ENCODE measurements at places on chromosomes 3 and 15.

DNA sequence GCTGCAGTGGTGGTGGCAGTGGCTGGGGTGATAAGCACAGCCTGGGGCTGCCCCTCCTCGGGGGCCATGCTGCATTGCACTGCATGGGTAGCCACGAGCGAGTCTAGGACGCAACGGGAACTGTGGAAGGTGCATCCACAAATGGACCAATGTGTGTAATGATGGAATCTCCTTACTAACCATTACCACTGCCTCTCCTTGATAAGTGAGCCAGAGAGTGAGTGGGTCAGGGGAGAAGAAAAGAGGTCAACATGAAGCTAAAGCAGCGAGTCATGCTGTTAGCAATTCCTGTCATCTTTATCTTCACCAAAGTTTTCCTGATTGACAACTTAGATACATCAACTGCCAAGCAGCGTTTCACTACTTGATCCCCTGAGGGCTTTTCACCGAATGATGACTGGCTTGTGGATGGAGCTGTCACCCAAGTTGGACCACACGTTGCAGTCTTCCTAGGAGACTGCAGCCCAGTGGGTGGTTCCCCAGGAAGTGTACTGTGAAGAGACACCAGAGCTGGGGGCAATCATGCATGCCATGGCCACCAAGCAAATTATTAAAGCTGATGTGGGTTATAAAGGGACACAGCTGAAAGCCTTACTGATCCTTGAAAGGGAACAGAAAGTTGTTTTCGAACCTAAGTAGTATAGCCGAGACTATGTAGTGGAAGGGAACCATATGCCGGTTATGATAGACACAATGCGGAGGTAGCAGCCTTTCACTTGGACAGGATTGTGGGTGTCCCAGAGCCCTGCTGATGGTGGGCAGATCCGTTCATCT is 20.6 kb downstream of the SAMD7 start:
- DNase-seq = no peak

DNA sequence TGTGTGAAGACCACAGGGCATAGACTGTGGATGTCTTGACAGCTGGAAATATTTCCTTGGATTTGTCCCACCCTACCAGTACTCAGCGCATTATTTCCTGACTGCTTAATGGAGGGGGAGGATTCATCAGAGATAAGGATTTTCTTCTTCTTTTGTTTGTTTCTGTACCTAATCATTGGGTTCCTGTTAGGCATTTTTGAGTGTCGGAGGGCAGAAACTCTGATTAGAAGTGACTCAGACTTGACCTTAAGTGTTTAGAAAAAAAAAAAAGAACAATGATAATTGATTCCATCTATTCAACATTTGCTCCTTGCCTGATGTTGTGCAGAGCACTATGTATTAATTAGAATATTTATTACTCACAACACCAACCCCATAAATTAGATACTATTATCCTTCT is 78.5 kb upstream of the SYNPR start:
- DNase-seq = no peak

GRCh38 chr15:101159096-101159935 is 92.5 kb downstream of the CHSY1 start:
- DNase-seq = no peak

DNA sequence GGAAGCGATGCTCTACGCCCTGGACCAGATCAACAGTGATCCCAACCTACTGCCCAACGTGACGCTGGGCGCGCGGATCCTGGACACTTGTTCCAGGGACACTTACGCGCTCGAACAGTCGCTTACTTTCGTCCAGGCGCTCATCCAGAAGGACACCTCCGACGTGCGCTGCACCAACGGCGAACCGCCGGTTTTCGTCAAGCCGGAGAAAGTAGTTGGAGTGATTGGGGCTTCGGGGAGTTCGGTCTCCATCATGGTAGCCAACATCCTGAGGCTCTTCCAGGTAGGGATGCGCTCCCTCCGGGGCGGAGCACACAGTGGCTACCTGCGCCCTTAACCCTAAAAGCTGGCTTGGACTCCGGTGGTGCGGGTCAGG is 698 bp downstream of the GRM7 start:
- no peak for DNase-seq

DNA sequence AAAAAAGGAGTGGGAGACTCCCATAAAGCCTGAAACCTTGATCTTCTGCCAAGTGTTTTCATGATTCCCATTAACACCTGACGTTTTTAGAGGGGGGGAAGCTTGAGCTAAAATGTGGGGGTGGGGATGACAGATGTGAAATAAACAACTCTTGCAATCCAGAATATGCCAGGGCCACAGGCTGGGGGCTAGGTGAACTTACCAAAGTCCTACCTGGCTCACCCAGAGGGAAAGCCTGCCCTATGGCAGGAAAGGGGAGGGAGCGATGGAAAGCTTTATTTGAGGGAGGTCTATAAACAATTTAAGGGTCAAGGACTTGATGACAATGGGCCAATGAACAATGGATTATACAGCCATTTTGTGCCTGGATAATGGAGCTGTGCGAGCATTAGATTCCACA is 108.3 kb downstream of the LRIG1 start:
- no peak for DNase-seq

DNA sequence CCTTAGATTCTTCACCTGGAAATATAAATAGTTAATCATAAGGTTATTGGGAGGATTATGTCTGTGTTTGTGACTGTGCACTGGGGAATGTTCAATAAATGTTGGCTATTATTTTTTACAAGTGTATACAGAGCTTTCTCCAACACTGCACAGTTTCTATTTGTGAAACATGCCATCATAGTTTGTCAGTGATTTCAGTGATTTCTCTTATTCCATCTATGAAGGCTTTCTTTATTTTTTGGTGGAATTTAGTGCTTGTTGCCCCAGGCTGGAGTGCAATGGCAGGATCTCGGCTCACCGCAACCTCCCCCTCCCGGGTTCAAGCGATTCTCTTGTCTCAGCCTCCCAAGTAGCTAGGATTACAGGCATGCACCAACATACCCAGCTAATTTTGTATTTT is 545.0 kb upstream of the GRM7 start:
- DNase-seq = no peak

- no peak for DNase-seq
Measured at GRCh38 chr15:89018207-89018606, 70.0 kb upstream of the ABHD2 start.

DNA sequence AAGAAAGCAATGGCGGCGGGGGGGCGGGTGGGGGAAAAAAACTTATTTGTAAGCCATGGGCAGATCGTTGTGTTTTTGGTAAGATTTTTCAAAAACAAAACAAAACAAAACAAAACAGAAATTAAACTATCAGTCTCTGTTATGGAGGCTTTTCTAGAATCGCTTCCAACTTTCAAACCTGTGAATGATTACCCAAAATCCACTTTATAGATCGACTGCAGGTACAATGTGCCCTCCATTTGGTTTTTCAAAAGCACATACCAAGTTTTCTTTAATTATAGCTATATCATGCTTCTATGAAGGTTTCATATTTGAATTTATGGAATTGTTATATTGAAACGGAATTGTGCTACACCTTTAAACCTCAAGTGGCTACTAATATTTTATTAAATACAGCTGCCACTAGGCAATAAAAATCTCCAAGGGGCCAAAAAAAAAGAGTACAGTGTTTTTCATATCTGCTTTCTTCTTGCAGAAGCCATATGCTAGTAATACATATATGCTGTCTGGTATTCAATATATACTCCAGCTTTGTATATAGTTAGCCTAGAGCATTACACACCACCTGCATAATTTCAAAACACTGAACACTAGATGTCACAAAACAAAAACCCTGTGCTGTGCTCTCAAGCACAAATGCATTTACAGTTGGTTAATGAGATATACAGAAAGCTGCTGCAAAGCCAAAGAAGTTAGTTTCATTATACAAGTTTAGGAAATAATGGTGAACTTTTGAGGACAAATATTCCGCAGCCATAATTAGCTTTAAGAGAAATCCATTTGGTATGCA is 683.8 kb upstream of the NR2F2 start:
- DNase-seq = no peak

- no peak for DNase-seq
Measured at GRCh38 chr3:45105855-45106671, 40.1 kb downstream of the CDCP1 start.

Data from omental fat pad (tissue), 4 donors.